ENCODE measurements at places on chromosomes 3 and 15.

DNA sequence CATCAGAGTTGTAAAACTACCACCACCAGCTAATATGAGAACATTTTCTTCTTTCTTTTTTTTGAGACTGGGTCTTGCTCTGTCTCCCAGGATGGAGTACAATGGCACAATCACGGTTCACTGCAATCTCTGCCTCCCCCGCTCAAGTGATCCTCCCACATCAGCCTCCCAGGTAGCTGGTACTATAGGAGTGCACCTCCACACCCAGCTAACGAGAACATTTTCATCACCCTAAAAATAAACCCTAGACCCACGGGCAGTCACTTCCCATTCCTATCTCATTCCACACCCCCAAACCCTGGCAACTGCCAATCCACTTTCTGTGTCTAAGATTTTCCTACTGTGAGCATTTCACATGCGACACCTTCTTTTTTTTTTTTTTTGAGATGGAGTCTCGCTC lies 130.9 kb downstream of the ATP10A start:
- no peaks in the 10 kb centered on the region for H3K27me3 ChIP-seq
- H3K36me3 ChIP-seq: peaks cover 30% of the 10 kb centered on the region
- H3K4me1 ChIP-seq: peaks cover 73% of the 10 kb centered on the region
- H3K4me3 ChIP-seq: no peak overlapping the region
- DNase-seq: no peak
- peak overlapping the region; percentile 13 for H3K27ac ChIP-seq

DNA sequence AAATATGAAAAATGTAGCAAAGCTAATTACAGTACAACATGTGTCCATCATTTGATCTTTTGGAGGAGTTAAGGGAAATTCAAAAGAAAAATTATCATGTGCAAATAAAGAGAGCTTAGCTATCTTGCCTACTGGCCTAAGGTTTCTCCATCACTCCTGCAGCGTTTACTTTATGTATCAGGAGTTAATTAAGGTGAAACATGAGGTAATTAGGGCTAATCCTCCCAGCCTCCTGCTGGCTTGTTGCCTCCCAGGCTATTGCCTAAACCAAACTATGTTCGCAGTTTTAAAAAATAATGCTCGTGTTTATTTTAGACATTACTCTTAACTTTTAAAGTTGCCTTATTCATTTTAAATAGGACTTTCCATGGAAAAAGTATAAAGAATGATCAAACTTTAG lies 367.5 kb downstream of the ROBO2 start:
- no peak overlapping the region for H3K4me3 ChIP-seq
- no peaks in the 10 kb centered on the region for H3K27me3 ChIP-seq
- no peak for DNase-seq
- H3K4me1 ChIP-seq: peaks cover 36% of the 10 kb centered on the region
- no peaks in the 10 kb centered on the region for H3K36me3 ChIP-seq
- H3K27ac ChIP-seq: no peak overlapping the region

- H3K4me3 ChIP-seq: no peak overlapping the region
- H3K36me3 ChIP-seq: no peaks in the 10 kb centered on the region
- H3K27ac ChIP-seq: no peak overlapping the region
- H3K4me1 ChIP-seq: no peaks in the 10 kb centered on the region
Observed at GRCh38 chr3:122067214-122067550, 12.0 kb downstream of the CD86 start.

GRCh38 chr3:16300307-16300706 lies 35.3 kb downstream of the OXNAD1 start:
- DNase-seq: no peak
- no peak overlapping the region for H3K27ac ChIP-seq
- H3K27me3 ChIP-seq: no peaks in the 10 kb centered on the region
- peaks cover 53% of the 10 kb centered on the region for H3K36me3 ChIP-seq
- peaks cover 13% of the 10 kb centered on the region for H3K4me1 ChIP-seq
- no peak overlapping the region for H3K4me3 ChIP-seq

DNA sequence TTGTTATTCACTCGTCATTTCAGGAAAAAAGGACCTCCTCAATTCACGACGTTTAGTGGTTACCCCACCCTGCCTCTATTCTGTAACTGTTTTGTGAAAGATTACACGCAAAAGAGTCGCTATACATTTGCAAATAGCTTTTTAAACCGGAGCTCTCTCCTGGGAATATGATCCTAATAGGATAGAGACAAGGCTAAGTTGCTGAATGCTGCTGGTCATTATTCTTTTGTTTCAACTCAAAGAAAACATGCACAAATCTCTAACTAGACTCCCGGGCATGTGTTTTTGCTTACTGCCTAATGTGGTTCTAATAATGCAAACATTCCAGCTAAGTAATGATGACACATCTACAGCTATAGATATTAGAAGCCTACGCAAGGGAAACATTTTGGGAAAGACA lies 214.6 kb upstream of the MDFIC2 start:
- H3K4me3 ChIP-seq: no peak overlapping the region
- no peaks in the 10 kb centered on the region for H3K36me3 ChIP-seq
- H3K27ac ChIP-seq: no peak overlapping the region
- H3K27me3 ChIP-seq: no peaks in the 10 kb centered on the region
- H3K4me1 ChIP-seq: peaks cover 10% of the 10 kb centered on the region

GRCh38 chr3:129908417-129908816 lies 14.9 kb upstream of the TMCC1 start:
- H3K36me3 ChIP-seq: peaks cover 12% of the 10 kb centered on the region
- H3K27ac ChIP-seq: no peak overlapping the region
- DNase-seq: no peak

- H3K27ac ChIP-seq: no peak overlapping the region
- no peaks in the 10 kb centered on the region for H3K36me3 ChIP-seq
- DNase-seq: no peak
- no peak overlapping the region for H3K4me3 ChIP-seq
- H3K4me1 ChIP-seq: peaks cover 17% of the 10 kb centered on the region
- H3K27me3 ChIP-seq: no peaks in the 10 kb centered on the region
Observed at GRCh38 chr3:182470187-182470586, 323.1 kb upstream of the ATP11B start.

DNA sequence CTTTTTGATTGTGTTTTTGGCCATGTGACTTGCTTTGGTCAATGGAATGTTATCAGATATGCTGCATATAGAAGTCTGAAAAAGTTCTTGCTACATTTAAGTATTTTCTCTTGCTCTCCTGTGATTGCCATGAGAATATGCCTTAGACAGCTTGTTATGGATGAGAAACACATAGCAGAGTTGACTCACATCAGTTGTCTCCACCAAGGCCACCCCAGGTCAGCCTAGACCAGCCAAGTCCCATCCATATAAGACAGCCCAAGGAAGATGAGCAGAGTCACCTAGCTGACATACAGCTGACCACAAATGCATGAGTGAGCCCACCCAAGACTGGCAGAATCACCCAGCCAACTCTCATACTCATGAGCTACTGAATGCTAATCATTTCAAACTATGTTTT lies 153.0 kb downstream of the THRB start:
- no peaks in the 10 kb centered on the region for H3K27me3 ChIP-seq
- H3K4me1 ChIP-seq: peaks cover 19% of the 10 kb centered on the region
- no peaks in the 10 kb centered on the region for H3K36me3 ChIP-seq
- no peak overlapping the region for H3K27ac ChIP-seq
- H3K4me3 ChIP-seq: no peak overlapping the region
- DNase-seq: no peak

DNA sequence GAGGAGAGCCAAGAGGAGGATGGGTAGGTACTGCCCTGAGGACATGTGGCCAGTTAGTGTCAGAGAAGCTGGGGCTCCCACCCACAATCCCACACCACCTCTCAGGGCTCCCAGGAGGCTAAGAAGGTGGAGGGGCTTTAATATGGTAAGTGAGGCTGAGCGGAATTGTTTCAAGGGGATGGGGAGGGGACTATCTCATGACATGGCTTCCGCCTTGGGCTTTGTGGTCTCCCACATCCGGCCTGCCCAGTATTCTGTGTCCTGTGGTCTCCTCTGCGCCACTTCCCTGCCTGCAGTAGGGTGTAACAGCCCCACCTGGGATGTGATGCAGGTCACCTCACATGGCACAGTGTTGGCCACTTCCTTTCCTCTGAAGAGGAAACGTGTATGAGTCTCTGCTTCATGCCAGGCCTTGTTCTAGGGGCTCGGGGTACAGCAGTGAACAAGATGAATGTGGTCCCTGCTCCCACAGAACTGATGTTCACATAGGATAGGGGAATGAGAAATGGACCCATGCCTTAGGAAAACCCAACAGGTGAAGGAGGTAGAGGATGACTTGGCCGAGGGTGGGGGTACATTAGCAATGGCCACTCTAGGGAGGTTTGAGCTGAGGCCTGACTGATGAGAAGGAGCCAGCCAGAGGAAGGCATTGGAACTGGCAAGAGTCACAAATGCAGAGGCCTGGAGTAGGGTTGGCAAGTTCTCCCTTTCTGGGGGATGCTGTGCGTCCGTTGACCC lies 3.2 kb downstream of the NEIL1 start:
- H3K27me3 ChIP-seq: no peaks in the 10 kb centered on the region
- no peak overlapping the region for H3K4me3 ChIP-seq
- H3K27ac ChIP-seq: no peak overlapping the region
- H3K4me1 ChIP-seq: peaks cover 14% of the 10 kb centered on the region

GRCh38 chr15:98649472-98650416 lies 1.4 kb downstream of the IGF1R start:
- no peak for DNase-seq
- H3K27me3 ChIP-seq: peaks cover 17% of the 10 kb centered on the region
- H3K4me1 ChIP-seq: peaks cover 35% of the 10 kb centered on the region
- peak overlapping the region; percentile 97 for H3K4me3 ChIP-seq
- peaks cover 6% of the 10 kb centered on the region for H3K36me3 ChIP-seq
